ENCODE measurements at places on chromosomes 1 and 21.
A peak's percentile ranks its signal among the peaks of the same experiment; 100 is the strongest.

DNA sequence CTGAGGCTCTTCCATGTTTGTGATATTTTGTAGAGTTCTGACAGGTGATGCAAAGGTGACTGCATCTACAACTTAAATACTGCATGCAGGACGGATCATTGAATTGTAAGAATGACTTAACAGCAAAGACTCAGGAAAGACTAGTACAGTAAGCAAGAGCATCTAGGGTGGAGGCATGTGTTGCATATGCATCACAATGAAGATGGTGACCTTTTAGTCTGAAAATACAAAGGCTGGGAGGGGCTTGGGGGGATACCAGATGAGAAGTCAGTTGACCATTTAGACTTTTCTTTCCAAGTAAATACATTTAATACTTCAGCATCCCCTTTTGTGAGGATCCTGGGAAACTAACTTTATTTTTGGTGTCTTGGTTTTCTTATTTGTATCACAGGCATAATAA lies 145.5 kb downstream of the NUF2 start:
- DNase-seq, result no peak

DNA sequence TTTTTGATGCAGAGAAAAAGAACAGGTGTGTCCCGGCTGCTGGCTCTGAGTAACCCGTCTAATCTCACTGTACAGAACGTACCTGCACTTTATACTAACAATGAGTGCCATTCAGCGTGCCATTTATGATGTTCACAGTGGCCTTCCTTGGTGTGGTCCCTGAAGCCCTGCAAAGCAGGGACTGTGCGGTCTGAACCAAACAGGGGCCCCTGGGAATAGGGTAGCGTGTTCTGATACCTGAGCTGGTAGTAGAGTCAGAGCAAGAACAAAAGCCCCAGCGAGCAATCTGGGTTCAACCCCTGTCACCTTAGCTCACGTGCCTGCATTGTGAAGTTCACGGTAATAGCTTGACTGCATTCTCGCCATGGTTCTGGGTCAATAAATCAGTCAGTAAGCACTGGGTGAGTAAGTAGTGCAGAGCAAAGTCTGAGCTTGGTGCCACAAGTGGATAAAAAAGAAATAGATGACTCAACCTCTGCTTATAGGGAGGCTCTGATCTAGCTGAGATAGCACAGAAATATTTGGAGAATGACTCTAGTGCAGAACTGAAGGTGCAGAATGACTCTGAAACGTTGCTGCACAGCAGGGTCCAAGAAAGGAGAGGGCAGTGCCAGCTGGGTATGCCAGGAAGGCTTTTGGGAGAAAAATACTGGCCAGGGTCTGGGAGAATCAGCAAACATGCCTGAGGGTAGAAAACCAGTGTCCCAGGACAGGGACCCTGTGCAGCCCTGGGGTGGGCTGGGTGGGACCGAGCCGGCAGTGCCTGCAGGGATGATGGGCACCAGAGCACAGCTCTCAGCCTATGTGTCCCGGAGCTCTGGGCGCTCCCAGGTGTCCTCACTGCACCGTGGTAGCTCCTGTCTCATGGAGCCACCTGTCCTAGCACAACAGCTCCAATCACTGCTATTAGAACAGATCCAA lies 125.9 kb downstream of the RHOU start:
- DNase-seq, result no peak

GRCh38 chr1:76269155-76269554 lies 194.6 kb downstream of the ST6GALNAC3 start:
- no peak for DNase-seq

DNA sequence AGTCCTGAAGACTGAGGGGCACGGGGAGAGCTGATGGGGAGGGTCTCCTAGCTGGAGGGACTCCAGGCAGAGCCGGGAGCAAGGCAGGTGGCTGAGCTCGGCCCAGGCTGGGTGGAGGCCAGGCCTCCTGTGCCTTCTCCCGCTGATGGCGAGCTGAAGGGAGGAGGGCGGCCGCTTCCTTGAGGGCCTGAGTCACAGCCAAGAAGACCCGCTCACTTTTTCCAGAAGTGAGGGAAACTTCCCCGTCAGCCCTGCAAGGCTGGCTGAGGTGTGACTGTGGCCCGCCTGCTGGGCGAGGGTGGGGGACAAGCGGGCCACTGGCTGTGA lies 1.7 kb upstream of the VWA1 start:
- DNase-seq, result peak; percentile 23

- DNase-seq, result no peak
Observed at GRCh38 chr1:226310245-226310540, 1.2 kb upstream of the LIN9 start.

DNA sequence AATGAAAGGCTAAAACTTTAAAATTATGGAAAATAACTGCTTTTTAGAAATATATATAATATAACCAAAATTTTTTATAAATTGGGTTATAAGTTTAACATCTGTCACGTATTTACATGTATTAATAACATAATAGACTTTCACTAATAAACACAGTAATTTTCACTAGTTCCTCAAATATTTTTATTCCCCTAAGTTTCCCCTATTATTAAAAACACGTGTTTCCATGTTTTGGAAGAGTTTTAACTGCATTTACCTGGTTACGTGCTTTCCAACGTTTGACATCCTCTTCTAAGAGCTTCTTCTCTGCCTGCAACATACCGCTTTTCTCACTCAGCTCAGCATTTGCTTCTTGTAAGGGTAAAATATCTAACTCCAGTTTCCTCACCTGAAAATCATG lies 34.3 kb downstream of the TPR start:
- no peak for DNase-seq
